AML-193 (cell line): ENCODE measurements at places on chromosomes 4 and X.

GRCh38 chr4:6403400-6403685 lies 69.1 kb downstream of the PPP2R2C start:
- DNase-seq: no peak

DNA sequence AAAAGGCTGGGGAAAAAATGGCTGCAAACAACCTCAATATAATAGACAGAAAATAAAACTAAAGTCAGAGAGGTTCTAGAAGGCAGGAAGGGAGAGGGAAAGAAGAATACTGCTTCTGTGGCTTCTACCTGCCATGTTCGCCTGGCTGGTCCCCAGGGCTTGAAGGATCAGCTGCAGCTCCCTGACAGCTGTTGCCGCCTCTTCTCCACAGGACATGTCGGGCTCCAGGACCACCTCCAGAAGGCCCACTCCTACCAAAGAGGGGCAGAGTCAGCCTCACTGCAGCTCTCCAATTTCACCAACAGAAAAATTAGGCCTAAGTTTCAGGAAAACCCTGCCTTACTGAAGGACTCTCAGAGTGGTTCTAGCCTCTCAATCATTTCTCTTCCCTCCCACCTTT lies 44.9 kb downstream of the GATB start:
- DNase-seq: no peak

- DNase-seq: no peak
These were observed 90.2 kb downstream of the DIPK2B start for GRCh38 chrX:45110494-45110893.

DNA sequence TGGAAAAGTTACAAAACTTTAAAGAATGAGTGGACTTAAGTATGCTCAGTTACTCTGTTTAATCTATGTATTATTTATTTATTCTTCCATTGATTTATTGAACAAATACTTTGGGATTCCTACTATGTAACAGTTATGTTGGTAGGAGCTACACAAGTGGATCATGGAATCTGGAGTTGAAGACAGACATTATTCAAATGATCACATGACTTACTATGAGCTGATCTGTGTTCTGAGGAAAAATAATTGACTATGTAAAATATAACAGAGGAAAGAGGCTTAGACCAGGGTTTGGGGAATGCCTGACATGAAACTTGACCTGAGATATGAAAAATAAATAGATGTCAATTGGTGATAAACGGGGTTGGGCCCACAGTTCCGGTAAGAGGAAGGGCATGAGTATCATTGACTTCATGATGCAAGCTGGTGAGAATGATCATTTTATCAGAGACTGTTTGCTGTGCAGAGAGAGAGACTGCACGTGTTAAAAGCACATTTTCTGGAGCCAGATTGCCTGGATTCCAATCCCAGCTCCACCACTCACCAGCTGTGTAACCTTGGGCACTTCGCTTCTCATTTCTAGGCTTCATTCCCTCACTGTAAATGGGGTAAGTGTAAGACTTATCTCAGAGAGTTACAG lies 179.0 kb downstream of the SPCS3 start:
- DNase-seq: no peak

DNA sequence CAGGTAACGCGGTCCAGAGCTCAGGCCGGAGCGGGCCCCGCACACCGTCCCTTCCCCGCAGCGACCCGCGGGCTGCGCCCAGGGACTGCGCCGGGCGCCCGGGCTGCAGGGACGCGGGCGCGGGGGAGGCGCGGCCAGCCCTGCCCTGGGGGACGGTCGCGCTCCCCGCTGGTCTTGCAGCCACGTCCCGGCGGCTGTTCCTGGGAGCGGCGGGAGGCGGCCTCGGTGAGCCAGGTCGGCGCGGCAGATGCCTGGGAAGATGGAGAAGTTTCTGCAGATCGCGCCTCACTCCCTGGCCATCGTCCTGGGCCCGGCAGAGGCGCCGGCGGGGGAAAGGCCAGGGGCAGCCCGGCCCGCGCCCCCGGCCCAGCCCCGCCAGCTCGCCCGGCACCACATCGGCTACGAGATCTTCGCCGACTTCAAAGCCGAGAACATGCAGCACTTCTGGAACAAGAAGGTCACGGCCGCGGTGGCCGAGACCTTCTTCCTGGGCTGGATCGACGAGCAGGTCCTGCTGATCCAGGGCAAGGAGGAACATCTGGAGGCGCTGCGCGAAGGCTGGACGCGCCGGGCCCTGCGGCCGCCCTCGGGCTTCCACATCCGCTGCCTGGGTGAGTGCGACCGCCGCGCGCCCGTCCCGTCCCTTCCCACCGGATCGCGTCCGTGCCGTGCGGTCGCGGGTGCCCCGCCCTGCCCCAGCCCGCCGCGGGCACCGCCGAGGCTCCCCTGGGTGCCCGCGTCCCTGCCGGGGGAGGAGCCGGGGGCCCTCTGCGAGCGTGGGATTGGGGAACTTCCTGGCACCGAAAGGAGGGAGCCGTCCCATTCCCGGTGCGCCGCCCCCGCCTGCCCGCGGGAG lies 107.4 kb upstream of the STOX2 start:
- no peak for DNase-seq
